Activated CD4-positive, alpha-beta T cell treated with anti-CD3 and anti-CD28 coated beads for 48 hours (primary cell): ENCODE measurements at places on chromosomes 13 and 19.

DNA sequence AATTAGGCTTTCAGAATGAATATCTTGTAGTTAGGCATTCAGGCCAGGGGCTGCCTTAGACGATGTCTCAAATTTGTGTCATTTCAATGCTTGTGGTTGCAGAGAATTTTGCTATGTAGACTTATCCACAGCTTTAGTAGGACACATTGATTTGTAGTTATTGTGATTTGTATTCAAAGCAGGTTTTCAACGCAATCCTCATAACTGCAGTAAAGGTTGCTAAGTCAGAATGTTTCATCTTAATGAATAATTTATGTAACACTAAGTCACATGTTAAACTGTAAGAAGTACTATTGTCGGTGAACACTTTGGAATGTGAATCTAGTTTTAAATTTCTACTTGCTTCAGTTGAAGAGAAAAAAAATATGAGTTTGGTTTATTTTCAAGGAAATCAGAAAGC, 1117.2 kb upstream of the SPRY2 start:
- DNase-seq = no peak

GRCh38 chr19:42226886-42227285, 6.8 kb downstream of the ZNF526 start:
- DNase-seq = no peak

GRCh38 chr19:38492181-38492813, 58.8 kb downstream of the RYR1 start:
- no peak for DNase-seq

- no peak for DNase-seq
These were observed 1.1 kb downstream of the AKAP8L start for GRCh38 chr19:15417699-15418098.

GRCh38 chr13:113668491-113668971, 1.5 kb downstream of the GRK1 start:
- DNase-seq = no peak

- no peak for DNase-seq
These were observed 216.0 kb upstream of the SLITRK1 start for GRCh38 chr13:84098273-84098672.

- DNase-seq = no peak
These were observed 10.9 kb downstream of the CHERP start for GRCh38 chr19:16531380-16531669.

DNA sequence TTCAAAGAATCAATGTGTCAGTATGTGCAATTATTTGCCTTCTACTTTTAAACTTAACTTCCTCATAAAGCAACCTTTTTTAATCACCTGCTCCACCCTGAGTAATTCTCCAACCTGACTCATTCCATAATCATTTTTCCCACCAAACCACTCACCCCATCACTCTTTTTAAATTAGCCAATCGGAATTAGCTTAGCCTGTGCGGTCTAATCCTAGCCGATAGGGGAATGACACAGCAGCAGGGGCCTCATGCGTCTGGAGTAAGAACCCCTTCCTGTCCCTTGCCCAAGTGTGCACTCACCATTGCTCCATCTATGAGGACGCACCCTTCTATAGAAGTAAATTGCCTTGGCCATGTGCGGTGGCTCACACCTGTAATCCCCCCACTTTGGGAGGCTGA, 27.4 kb upstream of the ZNF83 start:
- DNase-seq = no peak

GRCh38 chr13:74560325-74560724, 426.1 kb upstream of the KLF12 start:
- DNase-seq = no peak

GRCh38 chr19:14603990-14604387, 21.1 kb downstream of the CLEC17A start:
- DNase-seq = no peak

GRCh38 chr19:40908976-40909375, 26.9 kb upstream of the CYP2A7 start:
- DNase-seq = peak; percentile 43

GRCh38 chr13:83065108-83065507, 817.2 kb downstream of the SLITRK1 start:
- DNase-seq = no peak

GRCh38 chr13:45368571-45368970, 27.6 kb upstream of the TPT1 start:
- no peak for DNase-seq

GRCh38 chr19:28028881-28029444, 1184.0 kb downstream of the UQCRFS1 start:
- DNase-seq = no peak
